Fibroblast of villous mesenchyme (primary cell): ENCODE measurements at places on chromosomes 11 and 22. TPM values are rescaled to one million over a fixed set of nuclear protein-coding genes. Genes with fewer than 3 reads are reported as not detected.

The PRR14L gene
- 22.2 and 30.2 TPM in 2 replicates for total RNA-seq

DNA sequence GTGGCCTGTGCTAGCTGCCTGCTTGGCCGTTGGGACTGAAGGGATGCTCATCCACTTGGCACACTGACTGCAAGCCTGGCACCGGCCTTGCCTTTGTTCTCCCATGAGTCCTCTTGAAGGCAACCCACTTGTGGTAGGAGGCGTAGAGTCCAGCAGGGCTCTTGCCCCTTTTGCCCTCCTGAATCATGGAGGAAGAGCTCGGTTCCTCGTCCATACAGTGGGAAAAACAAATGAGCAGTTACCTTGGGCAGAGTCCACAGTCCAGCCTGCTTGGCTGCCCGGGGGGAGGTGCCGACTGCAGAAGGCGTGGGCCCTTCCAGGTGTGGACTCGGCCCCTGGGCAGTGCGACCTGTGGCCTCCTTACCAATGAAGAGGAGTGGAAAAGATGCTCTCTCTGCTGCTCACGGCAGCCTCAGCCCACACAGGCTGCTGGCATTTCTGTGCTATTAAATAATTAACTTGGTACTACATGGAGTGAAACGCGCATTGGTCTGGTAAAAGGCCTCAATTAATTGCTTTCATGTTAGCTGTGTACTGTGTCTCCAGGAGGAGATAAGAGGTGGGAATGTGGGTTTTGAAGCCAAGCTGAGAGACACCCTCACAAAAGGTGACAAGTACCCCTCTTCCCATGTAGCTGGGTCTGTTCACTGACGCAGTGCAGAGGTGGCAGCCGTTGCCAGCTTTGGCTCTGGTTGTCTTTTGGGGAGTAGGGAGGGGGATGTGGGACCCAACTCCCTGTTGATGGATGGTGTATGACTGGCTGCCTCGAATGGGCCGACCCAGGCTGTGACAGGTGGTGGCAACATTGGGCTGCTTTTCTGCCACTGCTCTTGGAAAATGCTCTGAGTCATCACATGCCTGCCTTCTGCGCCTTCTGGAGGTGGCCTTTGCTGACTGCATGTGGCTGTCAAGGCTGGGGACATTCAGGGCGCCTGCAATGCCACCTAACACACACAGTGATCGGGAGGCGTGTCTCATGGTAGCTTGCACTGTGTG, 26.8 kb upstream of the B3GAT1 start:
- no peak for DNase-seq

The STK33 gene
- total RNA-seq, result 2.9 and 5.6 TPM in 2 replicates

- no peak for DNase-seq
Measured at GRCh38 chr11:3926458-3927095, 71.1 kb downstream of the STIM1 start.

- DNase-seq, result no peak
Measured at GRCh38 chr11:56782167-56782847, 33.8 kb upstream of the OR9G4 start.

DNA sequence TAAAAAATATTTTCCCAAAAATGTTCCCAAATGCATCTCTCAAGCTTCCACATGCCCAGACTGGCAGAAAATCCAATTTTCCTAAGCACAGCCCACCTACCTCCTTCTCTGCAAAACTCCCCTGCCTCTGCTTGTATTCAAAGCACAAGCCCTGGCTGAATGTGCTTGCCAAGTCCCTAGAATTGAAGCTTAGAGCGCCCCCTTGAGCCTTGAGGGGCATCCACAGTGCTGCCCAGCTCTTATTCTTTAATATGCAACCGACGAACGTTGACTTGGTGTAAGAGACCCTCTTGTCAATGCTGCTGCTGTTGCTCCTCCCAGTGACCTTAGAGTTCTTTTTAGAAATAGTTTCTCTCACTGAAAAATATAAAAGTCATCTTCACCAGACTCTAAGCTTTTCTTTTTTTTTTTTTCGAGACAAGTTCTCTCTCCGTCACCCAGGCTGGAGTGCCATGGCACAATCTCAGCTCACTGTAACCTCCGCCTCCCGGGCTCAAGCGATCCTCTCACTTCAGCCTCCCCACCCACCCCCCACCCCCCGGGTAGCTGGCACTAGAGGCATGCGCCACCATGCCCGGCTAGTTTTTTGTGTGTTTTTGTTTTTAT, 63.5 kb upstream of the CAPRIN1 start:
- peak; percentile 87 for DNase-seq

The SCN3B gene
- under 0.01 and 0.43 TPM in 2 replicates for total RNA-seq

GRCh38 chr11:118996926-118997626, 862 bp upstream of the CENATAC start:
- no peak for DNase-seq

The OR5A1 gene
- not detected in 2 replicates for total RNA-seq

The IL17REL gene
- total RNA-seq, result under 0.01 TPM in 1 of 2 replicates, not detected in the other

The HBB gene
- total RNA-seq, result not detected in 2 replicates

DNA sequence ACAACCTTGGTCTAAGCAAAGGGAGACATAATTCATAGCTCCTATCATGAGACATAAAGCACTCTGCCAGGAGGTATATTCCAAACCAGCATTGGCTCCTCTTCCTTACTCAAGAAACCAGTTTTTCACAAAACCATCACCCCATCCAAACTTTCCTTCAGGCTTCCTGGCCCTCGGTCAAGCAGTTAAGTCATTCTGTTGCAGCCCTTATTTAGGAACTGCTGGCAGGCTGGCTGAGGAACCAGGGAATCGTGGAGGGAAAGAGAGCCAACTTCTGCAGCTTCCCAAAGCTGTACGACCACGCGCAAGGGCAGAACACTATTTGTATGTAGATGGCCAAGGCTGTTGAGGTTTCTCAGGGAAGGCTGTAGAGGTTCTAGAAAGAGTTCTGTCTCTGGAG, 680 bp downstream of the IFT46 start:
- DNase-seq, result no peak

DNA sequence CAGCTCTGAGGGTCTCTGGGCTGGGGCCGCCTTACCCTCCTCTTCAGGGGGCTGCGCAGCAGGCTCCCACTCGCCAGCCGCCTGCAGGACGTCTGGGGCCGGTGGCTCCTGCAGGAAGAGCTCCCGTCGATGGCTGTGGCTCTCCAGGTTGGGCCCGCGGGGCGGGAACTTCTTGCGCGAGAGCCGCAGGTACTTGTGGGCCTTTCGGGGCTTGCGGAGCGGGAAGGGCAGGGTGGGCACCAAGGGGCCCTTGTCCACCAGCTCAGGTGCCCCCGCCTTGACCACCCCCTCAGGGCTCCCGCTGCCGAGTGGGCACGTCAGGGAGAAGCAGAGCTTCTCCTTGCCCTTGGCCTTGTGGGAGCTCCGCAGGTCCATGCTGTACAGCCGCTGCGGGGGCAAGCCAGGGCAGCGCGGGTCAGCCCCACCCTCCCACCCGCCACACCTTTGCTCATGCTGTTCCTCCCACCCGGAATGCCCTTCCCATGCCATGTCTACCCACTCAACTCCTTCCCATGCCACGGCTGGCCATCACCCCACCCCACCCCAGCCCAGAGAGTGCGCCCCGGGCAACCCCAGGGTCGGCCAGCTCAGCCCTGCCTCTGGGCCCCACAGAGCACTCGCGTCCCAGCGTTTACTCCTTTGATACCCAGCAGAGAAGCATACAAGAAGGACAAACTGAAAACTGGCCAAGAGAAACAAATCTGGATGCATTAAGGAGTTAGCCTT, 18.0 kb downstream of the CBX7 start:
- no peak for DNase-seq

GRCh38 chr22:48423481-48423911, 1404.2 kb downstream of the BRD1 start:
- no peak for DNase-seq

GRCh38 chr11:12808519-12808918, 134.3 kb downstream of the TEAD1 start:
- peak; percentile 77 for DNase-seq

The MUC2 gene
- total RNA-seq, result not detected in 2 replicates

GRCh38 chr11:27406498-27407354, 43.7 kb upstream of the CCDC34 start:
- DNase-seq, result no peak

DNA sequence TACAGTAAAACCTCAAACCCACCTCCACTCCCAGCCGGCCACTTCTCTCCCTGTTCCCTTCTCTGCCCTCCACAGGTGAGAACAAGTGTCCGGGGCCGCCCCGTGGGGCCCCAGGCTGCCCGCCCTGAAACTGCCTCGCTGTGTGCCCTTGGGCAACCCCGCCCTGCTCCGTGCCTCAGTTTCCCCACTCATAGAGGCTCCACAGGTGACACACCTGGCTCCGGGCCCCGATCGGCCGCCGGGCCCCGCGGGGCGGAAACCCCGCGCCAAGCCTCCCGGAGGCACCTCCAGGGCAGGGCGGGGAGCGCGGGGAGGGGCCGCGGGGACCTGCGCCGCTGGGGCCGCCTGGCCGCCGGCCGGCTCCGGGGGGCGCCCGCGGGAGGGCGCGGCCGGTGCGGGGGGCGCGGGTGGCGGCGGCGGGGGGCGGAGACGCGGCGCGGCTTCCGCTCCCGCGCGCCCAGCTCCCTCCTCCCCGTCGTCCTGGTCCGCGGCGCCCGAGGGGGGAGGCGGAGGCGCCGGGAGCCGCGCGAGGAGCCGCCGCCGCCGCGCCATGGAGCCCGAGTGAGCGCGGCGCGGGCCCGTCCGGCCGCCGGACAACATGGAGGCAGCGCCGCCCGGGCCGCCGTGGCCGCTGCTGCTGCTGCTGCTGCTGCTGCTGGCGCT, at the start of gene LRP5:
Gene LRP5 (plus strand): TSS at position 475 of the 663 bp plus-strand sequence. CDS start 124 bp downstream, at position 599.
- DNase-seq, result no peak

The CDHR5 gene
- total RNA-seq, result not detected in 2 replicates

The RNF26 gene
- total RNA-seq, result 5.2 and 5.8 TPM in 2 replicates

The OR8U1 gene
- not detected in 2 replicates for total RNA-seq

DNA sequence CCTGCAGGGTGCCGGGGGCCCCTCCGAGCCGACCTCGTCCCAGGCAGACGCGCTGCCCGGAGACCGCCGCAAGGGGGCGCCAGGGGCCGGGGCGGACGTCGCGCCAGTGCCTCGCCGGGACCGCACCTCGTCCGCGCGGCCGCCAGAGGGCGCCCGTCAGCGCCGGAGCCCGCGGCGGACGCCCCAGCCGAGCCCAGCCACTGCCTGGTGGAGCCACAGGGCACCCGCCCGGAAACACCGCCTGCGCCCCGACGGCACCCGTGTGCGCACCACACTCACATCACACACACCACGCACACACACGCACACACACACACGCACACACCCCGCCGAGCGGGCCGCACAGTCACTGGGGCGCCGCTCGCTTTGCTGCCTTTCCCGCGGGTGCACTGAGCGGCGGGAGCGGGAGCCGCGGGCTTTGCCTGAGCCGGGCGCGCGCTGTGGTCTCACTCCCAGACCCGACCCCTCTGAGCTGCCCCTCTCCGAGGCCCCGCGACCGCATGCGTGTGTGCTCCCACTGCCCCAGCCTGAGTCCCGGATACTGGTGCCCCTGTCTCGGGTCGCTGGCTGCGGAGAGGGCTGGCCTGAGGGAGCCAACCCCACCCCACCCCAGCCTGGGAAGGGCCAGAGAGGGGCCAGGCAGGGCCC, 449.3 kb downstream of the OPCML start:
- DNase-seq, result no peak

The PLEKHA7 gene
- total RNA-seq, result 0.64 and 0.86 TPM in 2 replicates

DNA sequence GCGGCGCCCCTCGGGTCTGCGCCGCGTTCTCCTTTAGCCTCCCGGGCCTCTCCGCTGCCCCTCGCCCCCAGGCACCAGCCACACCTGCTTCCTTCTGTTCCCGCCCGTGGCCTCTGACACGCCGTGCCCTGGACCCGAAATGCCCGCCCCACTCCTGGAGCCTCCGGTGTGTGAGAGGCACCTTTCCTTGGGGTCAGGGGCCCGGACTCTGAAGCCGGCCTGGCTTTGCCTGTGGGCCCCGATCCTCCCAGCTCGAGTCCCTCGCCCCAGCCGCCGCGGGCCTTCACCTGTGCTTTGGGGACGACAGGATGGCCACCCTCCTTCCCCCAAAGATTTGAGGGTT, 661 bp upstream of the CDPF1 start:
- no peak for DNase-seq

GRCh38 chr11:10490398-10491241, 35.6 kb downstream of the AMPD3 start:
- peak; percentile 93 for DNase-seq

The MGAT3 gene
- total RNA-seq, result 0.64 and 1.3 TPM in 2 replicates

DNA sequence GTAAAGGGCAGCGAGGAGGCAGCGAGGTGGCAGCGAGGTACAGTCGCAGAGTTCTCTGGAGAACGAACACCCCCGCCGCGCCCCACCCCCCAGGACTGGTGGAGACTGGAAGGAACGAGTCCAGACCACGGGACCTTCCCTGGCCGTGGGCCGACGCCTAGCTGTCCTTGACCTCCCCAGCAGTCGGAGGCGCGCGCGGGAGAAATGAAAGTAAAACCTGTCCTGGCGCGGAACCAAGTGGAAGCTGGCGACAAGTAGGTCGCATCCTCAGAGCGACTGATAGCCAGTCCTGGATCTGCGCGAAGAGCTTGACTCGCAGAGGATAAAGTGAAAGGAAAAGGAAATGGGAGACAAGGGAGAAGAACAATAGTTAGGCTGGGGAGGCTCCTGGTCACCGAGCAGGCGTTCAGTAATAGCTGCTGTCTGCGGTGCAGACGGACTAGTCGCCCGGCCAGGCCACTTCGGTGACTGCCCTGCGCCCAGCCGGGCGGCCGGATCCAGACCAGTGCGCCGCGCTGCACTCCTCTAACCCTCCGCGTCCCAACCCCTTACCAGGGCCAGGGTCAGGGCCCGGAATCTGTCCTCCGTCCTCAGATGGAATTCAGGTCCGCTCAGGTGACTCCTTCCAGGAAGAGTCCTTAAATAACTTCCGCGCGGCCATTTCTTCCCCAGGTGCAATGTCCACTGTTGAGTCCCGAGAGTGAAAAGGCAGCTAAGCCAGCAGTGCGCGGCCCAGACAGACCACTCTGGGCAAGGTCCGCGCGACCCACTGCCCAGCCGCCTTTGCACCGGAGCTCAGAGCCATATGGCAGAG, 1.9 kb upstream of the ADM start:
- DNase-seq, result peak; percentile 83

The INPP5J gene
- 0.43 and 0.97 TPM in 2 replicates for total RNA-seq

The SYT13 gene
- total RNA-seq, result not detected in 2 replicates

DNA sequence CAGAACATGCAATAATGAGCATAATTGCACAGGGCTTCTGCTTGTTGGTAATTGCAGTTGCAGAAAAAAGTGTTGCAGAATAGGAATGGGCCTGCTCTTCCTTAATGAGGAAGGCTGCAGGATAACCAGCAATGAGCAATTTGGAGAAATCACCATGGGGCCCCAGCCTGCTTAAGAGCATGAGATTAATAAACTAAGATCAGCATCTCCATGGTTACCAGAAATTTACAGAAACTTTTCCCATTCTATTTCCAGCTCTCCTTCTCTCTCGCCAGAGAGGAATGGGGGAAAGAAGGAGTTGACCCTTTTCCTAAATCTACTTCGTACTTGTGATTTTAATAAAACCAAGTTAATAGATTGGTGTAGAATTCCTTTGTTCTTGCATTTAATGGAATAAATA, 80.9 kb upstream of the CSNK2A3 start:
- DNase-seq, result no peak

DNA sequence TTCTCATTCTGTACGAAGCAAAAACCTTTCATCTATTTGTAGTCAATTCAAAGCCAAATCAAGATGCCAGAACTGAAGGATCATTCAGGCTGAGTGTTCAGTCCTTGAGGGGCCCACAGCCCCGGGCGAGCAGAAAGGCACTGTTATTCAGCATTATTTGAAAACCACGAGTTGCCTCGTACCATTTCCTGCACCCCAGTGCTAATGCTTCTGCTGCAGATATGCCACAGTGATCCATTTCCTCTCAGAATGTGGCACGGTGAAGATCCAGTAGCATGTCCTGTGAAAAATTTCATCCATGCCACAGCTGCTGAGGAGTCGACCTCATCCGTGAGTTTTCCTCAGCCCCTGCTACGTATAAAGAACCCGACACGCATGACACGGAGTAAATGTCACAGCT, 85.4 kb downstream of the OSBP2 start:
- DNase-seq, result no peak

- no peak for DNase-seq
Measured at GRCh38 chr11:45655831-45656230, 9.6 kb downstream of the CHST1 start.

The FREY1 gene
- 0.43 and 0.64 TPM in 2 replicates for total RNA-seq
